Kidney (tissue), 22 donors: ENCODE measurements at places on chromosomes 7 and 10. TPM values are rescaled to one million over a fixed set of nuclear protein-coding genes. Genes with fewer than 3 reads are reported as not detected.

Gene NPY
- total RNA-seq, result not detected

Gene IDI2
- not detected for total RNA-seq

- no peak overlapping the region for H3K4me3 ChIP-seq
- no peaks in the 10 kb centered on the region for H3K36me3 ChIP-seq
- no peaks in the 10 kb centered on the region for H3K4me1 ChIP-seq
- DNase-seq, result no peak
- H3K27me3 ChIP-seq, result no peaks in the 10 kb centered on the region
- no peak overlapping the region for H3K27ac ChIP-seq
Measured at GRCh38 chr10:3943695-3944257, 158.8 kb upstream of the KLF6 start.

- H3K4me3 ChIP-seq, result no peak overlapping the region
- no peak for DNase-seq
- no peaks in the 10 kb centered on the region for H3K36me3 ChIP-seq
- H3K4me1 ChIP-seq, result no peaks in the 10 kb centered on the region
- H3K27me3 ChIP-seq, result no peaks in the 10 kb centered on the region
Measured at GRCh38 chr7:44150966-44151941, 10.1 kb upstream of the MYL7 start.

Gene GOLGA7B
- total RNA-seq, result 0.50 TPM

Gene CDHR1
- 1.1 TPM for total RNA-seq

DNA sequence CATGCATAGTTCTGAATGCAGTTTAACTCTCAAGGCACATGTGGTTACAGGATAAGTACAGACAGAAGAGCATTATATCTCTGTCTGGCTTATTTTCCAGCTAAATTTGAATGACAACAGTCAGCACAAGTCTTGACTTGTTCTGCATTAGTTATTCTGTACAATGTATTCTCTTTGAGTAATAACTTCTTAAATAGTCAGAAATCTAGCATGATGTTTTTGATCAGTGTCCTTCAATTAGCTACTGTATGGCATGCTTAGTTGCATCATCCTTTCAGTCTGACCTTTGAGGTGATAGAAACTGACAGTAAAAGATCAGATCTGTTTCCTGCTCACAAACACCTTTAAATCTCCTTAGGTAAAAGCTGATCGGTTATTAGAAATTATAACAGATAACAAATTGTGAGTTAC, 118.1 kb downstream of the ARL4A start:
- no peak overlapping the region for H3K4me3 ChIP-seq
- no peaks in the 10 kb centered on the region for H3K36me3 ChIP-seq
- H3K4me1 ChIP-seq, result no peaks in the 10 kb centered on the region
- no peak for DNase-seq
- no peaks in the 10 kb centered on the region for H3K27me3 ChIP-seq

- DNase-seq, result no peak
- H3K27ac ChIP-seq, result no peak overlapping the region
- no peaks in the 10 kb centered on the region for H3K27me3 ChIP-seq
- H3K4me1 ChIP-seq, result no peaks in the 10 kb centered on the region
- H3K36me3 ChIP-seq, result no peaks in the 10 kb centered on the region
- no peak overlapping the region for H3K4me3 ChIP-seq
Measured at GRCh38 chr7:155567646-155568332, 21.4 kb upstream of the CNPY1 start.

GRCh38 chr7:15621468-15621867, 59.7 kb upstream of the AGMO start:
- no peak for DNase-seq
- no peaks in the 10 kb centered on the region for H3K36me3 ChIP-seq
- no peak overlapping the region for H3K4me3 ChIP-seq
- H3K27ac ChIP-seq, result no peak overlapping the region

Gene ASAH2
- 1.3 TPM for total RNA-seq

Gene ZNF716
- total RNA-seq, result not detected

DNA sequence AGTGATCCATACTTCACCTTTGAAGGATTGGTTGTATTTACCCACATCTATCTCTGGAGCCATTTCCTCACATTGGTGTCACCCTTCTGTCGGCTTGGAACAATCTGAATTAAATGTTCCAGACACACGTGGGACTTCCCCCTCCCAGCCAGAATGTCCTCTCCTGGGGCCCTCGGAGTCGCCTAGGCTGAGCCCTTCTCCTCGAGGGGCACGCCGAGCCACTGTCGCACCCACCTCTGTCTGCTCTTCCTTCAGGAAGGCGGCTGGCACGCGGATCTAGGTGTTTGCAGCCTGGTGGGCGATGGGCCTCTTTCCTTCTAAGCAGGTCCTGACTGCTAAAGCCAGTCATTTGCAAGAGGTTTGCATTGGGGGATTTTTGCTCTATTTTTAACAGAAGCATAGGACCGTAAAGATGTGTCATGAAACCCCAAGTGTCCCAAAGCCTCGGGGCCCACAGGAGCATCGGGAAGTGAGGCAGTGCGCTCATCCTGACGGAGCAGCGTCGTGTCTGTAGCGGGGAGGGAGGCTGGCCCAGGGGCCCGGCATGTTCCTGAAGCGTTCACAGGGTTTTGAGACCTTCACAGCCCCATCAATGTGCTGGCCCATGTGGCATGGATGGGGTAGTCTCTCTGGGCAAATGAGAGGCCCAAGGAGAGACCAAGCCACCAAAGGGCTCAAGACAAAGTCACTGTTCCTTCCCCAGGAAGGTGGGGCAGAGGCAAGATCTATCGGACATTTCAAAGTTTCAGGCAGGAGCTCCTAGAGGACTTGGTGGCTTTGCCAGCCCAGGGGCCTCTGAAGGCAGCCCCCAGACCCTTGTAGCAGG, 86.7 kb downstream of the RGS10 start:
- DNase-seq, result no peak
- no peak overlapping the region for H3K27ac ChIP-seq
- H3K4me3 ChIP-seq, result no peak overlapping the region
- H3K4me1 ChIP-seq, result no peaks in the 10 kb centered on the region
- H3K36me3 ChIP-seq, result no peaks in the 10 kb centered on the region

GRCh38 chr10:75040576-75040975, 70.9 kb upstream of the SAMD8 start:
- H3K4me1 ChIP-seq, result no peaks in the 10 kb centered on the region
- H3K36me3 ChIP-seq, result no peaks in the 10 kb centered on the region
- no peak overlapping the region for H3K4me3 ChIP-seq
- no peaks in the 10 kb centered on the region for H3K27me3 ChIP-seq

DNA sequence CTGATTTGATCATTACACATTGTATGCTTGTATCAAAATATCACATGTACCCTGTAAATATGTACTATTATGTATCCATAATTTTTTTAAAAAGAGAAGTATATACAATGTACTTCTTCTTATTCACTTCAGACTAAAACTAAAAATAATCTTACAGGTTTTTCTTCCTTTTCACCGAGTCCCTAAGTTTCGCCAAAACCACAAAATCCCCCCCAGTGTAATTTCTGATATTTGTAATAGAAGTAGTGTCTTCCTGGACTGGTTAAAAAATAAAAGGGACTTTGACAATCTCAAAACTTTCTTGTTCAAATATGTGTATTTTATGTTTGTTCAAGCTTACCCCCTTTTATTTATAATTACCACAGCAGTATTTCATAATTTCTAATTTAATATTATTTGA, 23.9 kb downstream of the EPC1 start:
- no peak overlapping the region for H3K27ac ChIP-seq
- no peak overlapping the region for H3K4me3 ChIP-seq
- H3K27me3 ChIP-seq, result no peaks in the 10 kb centered on the region

Gene PTPRN2
- total RNA-seq, result 4.8 TPM

- no peaks in the 10 kb centered on the region for H3K4me1 ChIP-seq
- H3K4me3 ChIP-seq, result no peak overlapping the region
- DNase-seq, result no peak
- H3K36me3 ChIP-seq, result no peaks in the 10 kb centered on the region
- no peaks in the 10 kb centered on the region for H3K27me3 ChIP-seq
Measured at GRCh38 chr7:79332091-79332490, 121.4 kb downstream of the MAGI2 start.

- no peaks in the 10 kb centered on the region for H3K27me3 ChIP-seq
- DNase-seq, result no peak
- no peak overlapping the region for H3K4me3 ChIP-seq
- H3K36me3 ChIP-seq, result no peaks in the 10 kb centered on the region
Measured at GRCh38 chr10:662686-663465, 26.6 kb downstream of the DIP2C start.

- H3K27ac ChIP-seq, result peak overlapping the region; percentile 88
- no peak overlapping the region for H3K4me3 ChIP-seq
- no peaks in the 10 kb centered on the region for H3K4me1 ChIP-seq
- H3K27me3 ChIP-seq, result no peaks in the 10 kb centered on the region
- DNase-seq, result no peak
- H3K36me3 ChIP-seq, result peaks cover 4% of the 10 kb centered on the region
Measured at GRCh38 chr10:124646483-124647352, 97.5 kb downstream of the FAM53B start.

GRCh38 chr7:112162142-112162766, 43.9 kb downstream of the DOCK4 start:
- peaks cover 21% of the 10 kb centered on the region for H3K4me1 ChIP-seq
- H3K36me3 ChIP-seq, result no peaks in the 10 kb centered on the region
- H3K27me3 ChIP-seq, result no peaks in the 10 kb centered on the region
- H3K27ac ChIP-seq, result peak overlapping the region; percentile 43

GRCh38 chr10:115606086-115606485, 512.9 kb downstream of the ATRNL1 start:
- H3K27ac ChIP-seq, result no peak overlapping the region
- H3K4me1 ChIP-seq, result no peaks in the 10 kb centered on the region
- H3K27me3 ChIP-seq, result no peaks in the 10 kb centered on the region
- H3K36me3 ChIP-seq, result no peaks in the 10 kb centered on the region

- H3K36me3 ChIP-seq, result no peaks in the 10 kb centered on the region
- H3K4me3 ChIP-seq, result no peak overlapping the region
- no peaks in the 10 kb centered on the region for H3K4me1 ChIP-seq
- peak; percentile 69 for DNase-seq
- no peak overlapping the region for H3K27ac ChIP-seq
Measured at GRCh38 chr7:12389089-12389700, 14.5 kb downstream of the VWDE start.

DNA sequence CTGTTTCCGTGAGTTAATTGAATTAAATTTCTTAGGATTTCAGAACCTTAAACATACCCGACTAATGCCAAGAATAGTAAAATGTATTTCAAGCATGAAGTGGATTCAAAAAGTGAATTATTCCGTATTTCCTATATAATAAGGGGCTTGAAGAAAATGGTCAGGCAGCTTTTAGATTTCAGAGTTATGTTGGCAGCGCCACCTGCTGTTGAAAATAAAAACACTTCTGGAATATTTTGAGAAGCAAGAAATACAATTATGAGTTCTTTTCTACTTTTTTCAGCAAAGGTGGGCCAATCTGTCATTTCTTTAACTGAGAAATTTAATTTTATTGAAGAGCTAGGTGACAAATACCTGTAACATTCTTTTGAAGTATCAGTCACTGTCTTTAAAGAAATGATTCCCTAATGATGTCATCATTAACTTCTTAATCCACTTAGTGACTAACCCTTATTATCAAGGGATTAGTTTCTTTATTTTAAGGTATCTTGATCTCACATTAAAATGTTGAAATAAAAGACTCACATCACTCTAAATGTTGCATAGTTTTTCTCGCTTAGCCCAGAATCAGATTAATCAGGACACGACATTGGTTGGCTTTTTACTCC, 36.6 kb upstream of the AGR3 start:
- no peaks in the 10 kb centered on the region for H3K36me3 ChIP-seq
- H3K4me1 ChIP-seq, result peaks cover 7% of the 10 kb centered on the region
- no peak overlapping the region for H3K27ac ChIP-seq
- peak; percentile 67 for DNase-seq
- H3K27me3 ChIP-seq, result no peaks in the 10 kb centered on the region
- no peak overlapping the region for H3K4me3 ChIP-seq
